ENCODE measurements at places on chromosomes 4 and X.

- DNase-seq: no peak
Observed at GRCh38 chr4:2285613-2286381, 23.9 kb upstream of the MXD4 start.

GRCh38 chrX:150572206-150572605 is 3.8 kb downstream of the MTM1 start:
- DNase-seq: no peak

GRCh38 chrX:69176053-69176452 is 10.8 kb upstream of the PJA1 start:
- DNase-seq: no peak

- no peak for DNase-seq
Observed at GRCh38 chr4:180456928-180457327, 1786.3 kb upstream of the TENM3 start.

DNA sequence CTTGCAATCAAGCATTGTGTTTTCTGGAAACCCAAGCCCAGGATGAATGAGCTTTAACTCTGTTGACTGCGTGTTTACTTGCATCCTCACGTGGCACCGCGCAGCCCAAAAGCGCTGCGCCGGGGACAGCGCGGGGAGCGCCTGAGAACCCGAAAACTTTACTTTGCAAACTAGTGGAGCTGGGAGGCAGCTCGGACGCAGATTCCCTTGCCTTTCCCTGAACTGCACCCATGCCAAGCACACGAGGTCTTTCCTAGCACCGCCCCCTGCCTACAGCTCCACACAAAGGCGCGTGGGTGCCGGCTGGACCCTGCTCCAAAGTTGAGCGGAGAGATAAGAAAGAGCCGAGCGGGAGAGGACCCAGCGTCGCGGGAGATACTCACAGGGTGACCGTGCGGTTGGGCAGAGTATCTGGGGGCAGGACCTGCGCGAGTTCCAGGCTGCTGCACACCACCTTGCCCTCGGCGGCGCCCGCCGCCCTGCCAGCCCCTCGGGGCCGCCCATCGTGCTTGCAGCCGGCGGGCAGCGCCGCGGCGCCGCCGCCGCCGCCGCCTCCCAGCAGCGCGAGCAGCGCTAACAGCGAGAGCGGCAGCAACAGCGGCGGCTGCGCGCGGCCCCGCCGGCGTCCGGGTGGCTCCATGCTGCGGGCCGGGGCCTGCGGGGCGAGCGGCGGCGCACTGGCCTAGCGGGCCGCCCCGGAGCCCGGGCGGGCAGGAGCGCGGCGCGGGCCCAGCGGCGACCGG is 550 bp downstream of the ADGRA3 start:
- no peak for DNase-seq

DNA sequence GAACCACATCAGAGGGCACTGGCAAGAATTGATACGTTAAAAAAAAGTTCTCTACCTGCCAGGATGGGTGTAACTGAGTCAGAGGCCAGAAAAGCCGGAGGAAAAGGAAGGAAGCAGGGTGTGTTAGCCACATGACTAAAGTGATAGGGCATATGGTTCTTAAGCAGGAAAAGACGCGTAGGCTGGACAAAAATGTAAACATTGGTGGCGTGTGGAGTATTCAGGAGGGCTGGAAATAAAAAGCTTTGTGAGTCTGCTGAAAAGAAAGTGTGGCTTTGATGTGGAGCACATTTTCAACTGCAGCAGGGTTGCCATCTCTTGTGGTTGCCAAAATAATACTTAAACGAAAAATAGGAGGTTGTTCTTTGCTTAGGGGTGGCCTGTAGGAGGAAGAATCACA is 186.5 kb upstream of the RPL34 start:
- DNase-seq: peak; percentile 66

DNA sequence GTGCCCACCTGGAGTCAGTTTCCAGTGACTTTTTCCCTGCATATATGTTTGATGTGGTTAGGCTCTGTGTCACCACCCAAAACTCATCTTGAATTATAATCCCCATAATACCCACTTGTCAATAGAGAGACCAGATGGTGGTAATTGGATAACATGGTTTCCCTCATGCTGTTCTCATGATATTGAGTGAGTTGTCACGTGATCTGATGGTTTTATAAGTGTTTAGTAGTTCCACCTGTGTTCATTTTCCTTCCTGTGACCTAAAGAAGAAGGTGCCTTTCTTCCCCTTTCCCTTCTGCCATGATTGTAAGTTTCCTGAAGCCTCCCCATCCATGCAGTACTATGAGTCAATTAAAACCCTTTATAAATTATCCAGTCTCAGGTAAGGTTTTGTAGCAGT is 740.9 kb downstream of the ARAP2 start:
- DNase-seq: no peak

DNA sequence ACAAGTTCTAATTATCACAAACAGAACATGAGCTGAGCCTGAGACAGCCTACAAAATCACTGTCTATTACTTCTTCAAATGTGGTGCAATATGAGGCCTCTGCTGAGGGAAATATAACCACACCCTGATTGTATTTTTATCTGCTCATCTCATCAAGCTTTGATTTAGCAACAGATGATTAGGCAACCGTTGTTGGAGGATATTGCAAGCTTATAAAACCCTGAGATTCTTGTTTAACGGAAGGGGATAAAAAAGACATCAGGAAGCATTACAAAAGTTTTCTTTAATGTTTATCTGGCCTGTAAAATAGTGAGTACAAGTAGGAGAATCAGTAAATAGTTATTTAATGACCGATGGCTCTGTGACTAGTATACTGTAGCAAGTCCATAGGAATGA is 108.5 kb downstream of the ZNF330 start:
- no peak for DNase-seq

DNA sequence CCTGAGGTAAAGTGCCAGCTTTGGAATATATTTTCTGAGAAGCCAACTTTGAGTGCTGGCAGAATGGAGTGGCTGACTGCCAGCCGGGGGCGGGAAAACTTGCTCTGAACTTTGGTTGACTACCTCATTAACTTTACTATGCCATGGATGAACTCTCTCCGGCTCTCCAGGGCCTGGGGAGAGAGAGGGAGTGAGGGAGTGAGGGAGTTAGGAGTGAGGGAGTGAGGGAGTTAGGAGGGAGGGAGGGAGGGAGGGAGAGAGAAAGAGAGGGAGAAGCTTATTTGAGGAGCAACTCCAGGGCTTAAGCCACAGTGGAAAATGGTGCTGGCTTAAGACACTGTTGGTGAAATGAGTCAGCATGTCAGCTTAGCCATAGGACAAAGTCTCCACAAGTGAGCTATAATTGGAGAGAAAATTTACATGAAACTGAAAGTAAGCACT is 280.9 kb upstream of the RPS6KA3 start:
- DNase-seq: peak; percentile 40

DNA sequence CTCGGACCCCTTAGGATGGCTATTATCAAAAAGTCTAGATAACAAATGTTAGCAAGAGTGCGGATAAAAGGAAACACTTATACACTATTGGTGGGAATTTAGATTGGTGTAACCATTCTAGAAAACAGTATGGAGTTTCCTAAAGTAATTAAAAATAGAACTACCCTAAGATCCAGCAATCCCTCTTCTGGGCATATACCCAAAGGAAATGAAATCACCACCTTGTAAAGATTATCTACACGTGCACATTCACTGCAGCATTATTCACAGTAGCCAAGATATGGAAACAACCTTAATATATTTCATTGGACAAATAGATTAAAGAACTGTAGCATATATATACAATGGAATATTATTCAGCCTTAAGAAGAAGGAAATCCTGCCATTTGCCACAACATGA is 462.4 kb downstream of the IQCM start:
- no peak for DNase-seq

- DNase-seq: no peak
Observed at GRCh38 chr4:147933316-147933715, 201.4 kb downstream of the ARHGAP10 start.

- DNase-seq: no peak
Observed at GRCh38 chr4:113815826-113816225, 54.3 kb upstream of the CAMK2D start.

DNA sequence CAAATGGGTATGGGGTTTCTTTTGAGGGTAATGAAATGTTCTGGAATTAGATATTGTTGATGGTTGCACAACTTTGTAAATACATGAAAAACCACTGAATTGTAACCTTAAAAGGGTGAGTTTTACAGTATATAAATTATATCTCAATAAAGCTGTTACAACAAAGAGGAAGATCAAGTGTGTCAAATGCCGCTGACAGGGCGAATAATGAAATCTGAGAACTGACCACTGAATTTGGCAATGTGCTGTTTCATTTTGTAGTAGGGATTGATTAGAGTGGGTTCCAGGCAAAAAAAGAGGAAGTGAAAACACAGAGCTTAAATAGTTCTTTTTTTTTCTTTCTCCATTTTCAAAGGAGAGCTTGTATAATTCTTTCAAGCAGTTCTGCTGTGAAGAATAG is 161.1 kb upstream of the NAP1L5 start:
- no peak for DNase-seq

GRCh38 chrX:17501746-17502145 is 126.7 kb downstream of the NHS start:
- no peak for DNase-seq

DNA sequence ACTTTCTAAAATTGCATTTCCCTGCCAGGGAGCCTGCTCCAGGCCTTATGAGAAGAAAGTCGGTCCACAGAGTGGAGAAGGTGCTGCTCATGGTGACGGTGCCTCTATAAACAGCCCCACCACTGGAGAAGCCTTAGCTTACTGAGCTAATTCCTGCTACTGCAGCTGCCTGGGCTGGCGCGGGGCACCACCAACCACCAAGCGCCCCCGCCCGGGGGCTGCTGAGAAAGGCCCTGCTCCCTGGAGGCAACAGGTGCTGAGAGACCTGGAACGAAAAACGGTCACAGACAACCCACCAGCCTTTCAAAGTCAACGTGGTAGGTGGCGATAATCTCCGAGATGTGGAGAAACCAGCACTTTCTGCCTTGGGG is 2.9 kb downstream of the HCFC1 start:
- DNase-seq: no peak

DNA sequence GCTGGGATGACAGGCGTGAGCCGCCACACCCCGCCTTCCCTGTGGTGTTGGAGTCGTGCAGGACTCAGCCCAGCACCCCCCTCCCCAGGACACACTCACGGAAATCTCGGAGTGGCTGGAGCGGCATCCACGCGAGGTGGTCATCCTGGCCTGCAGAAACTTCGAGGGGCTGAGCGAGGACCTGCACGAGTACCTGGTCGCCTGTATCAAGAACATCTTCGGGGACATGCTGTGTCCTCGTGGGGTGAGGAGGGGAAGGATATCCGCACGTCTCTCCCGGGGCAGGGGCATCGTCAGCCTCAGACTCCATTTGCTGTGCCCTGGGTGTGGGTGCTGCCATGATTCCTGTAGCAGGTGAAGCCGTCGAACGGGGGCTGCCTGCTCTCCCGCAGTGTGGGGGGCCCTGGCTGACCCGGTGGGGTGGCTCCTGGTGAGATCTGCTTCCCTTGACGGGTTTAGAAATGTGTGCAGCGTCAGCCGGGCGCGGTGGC is 10.3 kb downstream of the PLCXD1 start:
- no peak for DNase-seq

DNA sequence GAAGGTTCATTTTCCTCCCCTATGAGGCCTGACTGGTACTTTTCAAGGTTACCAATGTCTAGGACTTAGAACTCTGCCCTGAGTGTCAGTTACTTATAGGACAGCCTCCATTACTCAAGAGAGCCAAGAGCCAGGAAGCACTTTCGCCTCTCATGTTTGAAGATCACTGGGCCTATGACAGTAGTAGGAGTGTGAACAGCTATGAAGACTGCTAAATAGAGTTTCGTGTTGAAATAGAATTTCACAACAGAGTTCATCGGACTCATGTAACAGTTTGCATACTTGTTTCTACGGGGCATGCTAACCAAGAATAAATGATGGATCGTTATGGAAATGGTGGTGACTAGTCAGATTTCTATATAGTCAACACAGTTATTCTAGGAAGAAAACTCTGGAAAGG is 97.8 kb upstream of the GPC4 start:
- no peak for DNase-seq

- no peak for DNase-seq
Observed at GRCh38 chrX:71171110-71171801, 26.6 kb downstream of the NLGN3 start.

- DNase-seq: no peak
Observed at GRCh38 chr4:186693159-186693815, 30.4 kb downstream of the FAT1 start.

DNA sequence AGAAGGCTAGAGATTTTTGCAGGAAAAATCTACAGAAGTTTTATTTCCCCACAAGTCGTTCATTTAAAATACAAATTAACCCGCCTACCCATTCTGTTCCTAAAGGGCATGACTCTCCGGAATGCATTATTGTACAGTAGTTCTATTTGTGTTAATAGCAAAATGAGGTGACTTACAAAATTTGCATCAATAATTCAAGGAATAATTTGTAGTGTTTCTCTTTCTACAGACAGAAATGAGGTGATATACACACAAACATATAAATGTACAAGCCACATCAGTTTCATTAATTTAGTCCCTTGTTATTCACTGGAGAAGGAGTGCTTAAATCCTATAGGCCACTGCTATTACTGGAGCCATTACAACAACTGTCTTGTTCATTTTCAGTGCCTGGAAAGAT is 501.3 kb upstream of the DIAPH2 start:
- DNase-seq: no peak

- no peak for DNase-seq
Observed at GRCh38 chr4:89301902-89302301, 5.7 kb downstream of the GPRIN3 start.

GRCh38 chr4:11487868-11488544 is 59.3 kb upstream of the HS3ST1 start:
- DNase-seq: no peak

- no peak for DNase-seq
Observed at GRCh38 chrX:84907324-84907968, 96.2 kb upstream of the APOOL start.

GRCh38 chr4:41361794-41362526 is 105.2 kb downstream of the UCHL1 start:
- no peak for DNase-seq

- no peak for DNase-seq
Observed at GRCh38 chr4:123598331-123598730, 201.7 kb downstream of the SPRY1 start.

- DNase-seq: no peak
Observed at GRCh38 chr4:94375364-94375763, 32.7 kb upstream of the HPGDS start.

DNA sequence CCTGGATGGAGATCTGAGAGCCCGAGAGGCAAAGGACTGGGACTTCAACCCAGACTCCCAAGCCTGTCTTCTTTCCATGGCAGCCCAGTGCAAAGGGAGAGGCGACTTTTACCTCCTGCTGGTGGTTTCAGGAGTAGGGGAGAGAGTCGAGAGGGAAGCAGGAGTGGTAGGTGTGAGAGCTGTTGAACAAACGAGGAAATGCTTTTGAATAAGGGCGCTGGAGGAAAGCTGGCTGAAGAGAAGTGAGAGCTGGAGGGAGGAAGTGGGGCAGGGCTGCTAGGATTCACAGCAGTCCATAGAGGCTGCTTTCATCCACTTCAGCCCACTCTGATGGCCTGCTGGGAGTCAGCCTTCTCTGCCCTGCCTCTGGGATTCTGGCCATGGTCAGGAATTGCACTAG is 81.8 kb upstream of the EFNB1 start:
- DNase-seq: no peak
